ENCODE measurements at places on chromosomes 16 and 17.

GRCh38 chr16:159136-159849 lies 6.5 kb upstream of the HBM start:
- DNase-seq: no peak

DNA sequence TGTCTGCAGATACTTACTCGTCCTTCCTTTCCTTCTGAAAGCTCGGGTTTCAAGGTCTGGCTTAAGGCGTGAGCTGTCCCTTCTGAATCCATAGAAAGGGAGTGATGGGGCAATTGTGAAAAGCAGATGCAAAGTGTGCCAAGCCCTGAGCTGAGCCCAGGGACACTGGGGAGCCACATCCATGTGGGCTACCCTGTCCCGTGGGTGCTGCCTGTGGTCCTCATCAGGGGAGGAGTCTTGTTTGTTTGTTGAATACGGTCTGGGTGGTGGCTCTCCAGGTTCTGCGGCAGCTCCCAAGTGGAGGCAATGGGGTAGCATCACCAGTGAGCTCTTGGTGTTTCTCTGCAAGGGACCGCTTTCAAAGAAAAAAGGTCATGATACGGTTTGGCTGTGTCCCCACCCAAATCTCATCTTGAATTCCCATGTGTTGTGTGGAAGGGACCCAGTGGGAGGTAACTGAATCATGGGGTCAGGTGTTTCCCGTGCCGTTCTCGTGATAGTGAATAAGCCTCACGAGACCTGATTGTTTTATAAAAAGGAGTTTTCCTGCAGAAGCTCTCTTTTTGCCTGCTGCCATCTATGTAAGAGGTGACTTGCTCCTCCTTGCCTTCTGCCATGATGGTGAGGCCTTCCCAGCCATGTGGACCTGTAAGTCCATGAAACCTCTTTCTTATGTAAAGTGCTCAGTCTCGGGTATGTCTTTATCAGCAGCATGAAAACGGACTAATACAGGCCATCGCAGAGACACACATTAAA lies 1.0 kb upstream of the ALG1 start:
- DNase-seq: no peak

GRCh38 chr16:49465661-49466528 lies 92.3 kb downstream of the C16orf78 start:
- no peak for DNase-seq

DNA sequence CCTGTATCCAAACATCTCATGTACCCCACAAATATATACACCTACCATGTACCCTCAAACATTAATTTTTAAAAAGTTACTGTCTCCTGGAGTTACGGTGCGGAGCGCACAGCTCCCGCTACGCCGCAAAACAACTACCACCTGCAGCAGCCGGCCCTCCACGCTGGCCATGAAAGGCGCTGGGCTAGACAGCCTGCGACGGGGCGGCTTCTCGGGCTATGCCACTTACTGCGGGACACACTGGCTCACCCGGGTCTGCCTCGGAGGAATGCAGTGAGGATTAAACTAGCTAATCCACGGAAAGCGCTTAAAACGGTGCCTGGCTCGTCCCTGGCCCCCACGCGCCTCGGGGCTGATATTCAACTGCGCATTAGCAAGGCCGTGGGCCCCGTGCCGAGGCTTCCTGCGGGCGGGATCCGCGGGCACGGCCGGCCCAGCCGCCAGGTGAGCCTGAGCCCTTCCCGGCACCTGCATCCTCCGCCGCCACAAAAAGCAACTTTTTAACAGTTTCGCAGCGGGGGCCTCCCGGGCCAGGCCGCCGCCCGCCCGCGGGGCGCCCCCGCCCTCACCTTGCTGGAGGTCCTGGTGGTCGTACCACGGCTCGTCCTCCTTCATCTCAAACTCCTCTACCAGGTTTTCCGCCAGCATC lies 633 bp downstream of the CDR2 start:
- DNase-seq: peak; percentile 71

GRCh38 chr16:67673712-67674580 lies 7.3 kb downstream of the C16orf86 start:
- DNase-seq: no peak
